ENCODE measurements at places on chromosomes 7 and 10. TPM values are rescaled to one million over a fixed set of nuclear protein-coding genes. Genes with fewer than 3 reads are reported as not detected.

- H3K27me3 ChIP-seq, result no peaks in the 10 kb centered on the region
- H3K4me1 ChIP-seq, result peaks cover 20% of the 10 kb centered on the region
- H3K4me3 ChIP-seq, result peak overlapping the region; percentile 82
- H3K36me3 ChIP-seq, result no peaks in the 10 kb centered on the region
Observed at GRCh38 chr7:149716007-149716931, 57.1 kb downstream of the ZNF467 start.

- H3K4me3 ChIP-seq, result no peak overlapping the region
- no peaks in the 10 kb centered on the region for H3K36me3 ChIP-seq
- H3K4me1 ChIP-seq, result no peaks in the 10 kb centered on the region
- no peaks in the 10 kb centered on the region for H3K27me3 ChIP-seq
Observed at GRCh38 chr7:80707318-80707717, 68.9 kb downstream of the CD36 start.

Gene TNS3
- 1.1 TPM for total RNA-seq

DNA sequence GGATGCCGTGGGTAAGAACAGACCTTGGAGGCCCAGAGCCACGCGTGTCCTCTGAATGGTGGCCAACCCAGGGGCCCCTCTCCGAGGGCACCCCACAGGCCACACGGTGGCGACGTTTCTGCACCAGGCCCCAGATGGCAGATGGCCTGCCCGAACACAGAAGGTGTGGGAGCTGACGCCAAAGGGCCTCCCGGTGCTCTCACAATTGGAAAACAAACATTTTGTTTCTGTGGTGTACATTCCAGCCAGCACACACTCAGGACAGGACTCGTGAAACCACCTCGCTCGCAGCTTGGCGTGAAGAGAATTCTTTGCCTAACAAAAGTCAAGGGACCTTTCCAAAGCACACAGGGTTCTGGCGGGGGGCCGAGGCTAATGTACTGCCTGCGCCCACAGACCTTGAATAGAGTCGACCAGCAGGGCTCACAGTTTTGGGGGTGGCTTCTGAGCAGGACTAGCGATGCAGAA, 112.1 kb downstream of the FAM53B start:
- H3K4me1 ChIP-seq, result peaks cover 15% of the 10 kb centered on the region
- no peak overlapping the region for H3K27ac ChIP-seq
- H3K4me3 ChIP-seq, result no peak overlapping the region
- no peaks in the 10 kb centered on the region for H3K27me3 ChIP-seq
- peaks cover 10% of the 10 kb centered on the region for H3K36me3 ChIP-seq

GRCh38 chr10:127125331-127125730, 71.1 kb downstream of the INSYN2A start:
- peaks cover 6% of the 10 kb centered on the region for H3K4me1 ChIP-seq
- no peak for DNase-seq
- H3K27me3 ChIP-seq, result peaks cover 2% of the 10 kb centered on the region

DNA sequence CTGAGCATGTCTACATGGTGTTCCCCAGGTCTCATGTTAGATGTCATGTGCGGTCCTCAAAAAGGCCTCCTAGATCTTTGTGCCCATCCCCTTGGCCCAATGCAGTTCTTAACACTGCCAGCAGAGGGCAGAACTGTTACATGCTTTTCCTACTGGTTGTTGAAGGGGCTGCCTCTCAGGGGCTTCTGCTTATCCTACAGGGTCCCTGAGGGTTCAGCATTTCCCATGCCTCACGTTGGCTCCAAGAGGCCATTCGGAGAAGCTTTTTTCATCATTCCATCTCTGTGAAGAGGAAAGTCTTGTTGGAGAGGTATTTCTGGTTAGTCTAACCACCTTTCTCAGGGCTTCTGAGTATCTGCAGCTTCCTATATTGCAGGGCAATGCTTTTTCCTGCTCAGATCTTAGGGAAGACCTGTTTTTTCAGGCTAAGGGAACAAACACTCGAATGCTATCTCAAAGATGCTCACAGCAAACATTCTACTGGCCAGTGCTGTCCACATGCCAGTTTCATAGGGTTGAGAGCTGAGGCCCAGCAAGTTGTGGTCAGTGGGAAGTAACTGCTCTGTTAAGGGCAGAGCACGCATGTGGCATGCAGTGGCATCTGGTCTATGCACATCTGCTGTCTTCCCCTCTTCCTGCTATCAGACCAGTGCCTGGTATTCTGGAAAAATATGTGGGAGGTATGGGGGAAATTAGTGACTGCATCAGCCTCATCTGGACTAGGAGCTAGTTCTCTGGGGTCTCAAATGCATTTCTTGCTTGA, 31.5 kb downstream of the MBL2 start:
- H3K27ac ChIP-seq, result no peak overlapping the region
- peak; percentile 40 for DNase-seq
- no peaks in the 10 kb centered on the region for H3K36me3 ChIP-seq
- no peaks in the 10 kb centered on the region for H3K27me3 ChIP-seq
- H3K4me3 ChIP-seq, result no peak overlapping the region

Gene LRRTM3
- not detected for total RNA-seq

GRCh38 chr7:11193131-11193867, 219.6 kb downstream of the PHF14 start:
- H3K36me3 ChIP-seq, result no peaks in the 10 kb centered on the region
- no peak overlapping the region for H3K27ac ChIP-seq
- no peak for DNase-seq
- peak overlapping the region; percentile 39 for H3K4me3 ChIP-seq
- H3K27me3 ChIP-seq, result peaks cover 28% of the 10 kb centered on the region

- peaks cover 24% of the 10 kb centered on the region for H3K36me3 ChIP-seq
- H3K4me3 ChIP-seq, result no peak overlapping the region
- no peaks in the 10 kb centered on the region for H3K27me3 ChIP-seq
- H3K4me1 ChIP-seq, result peaks cover 10% of the 10 kb centered on the region
- H3K27ac ChIP-seq, result peak overlapping the region; percentile 9
- no peak for DNase-seq
Observed at GRCh38 chr10:79299397-79300241, 47.6 kb upstream of the PPIF start.

- no peak overlapping the region for H3K4me3 ChIP-seq
- peaks cover 29% of the 10 kb centered on the region for H3K36me3 ChIP-seq
- no peak overlapping the region for H3K27ac ChIP-seq
- DNase-seq, result no peak
- peaks cover 13% of the 10 kb centered on the region for H3K4me1 ChIP-seq
- H3K27me3 ChIP-seq, result no peaks in the 10 kb centered on the region
Observed at GRCh38 chr7:73547841-73548240, 9.6 kb downstream of the BCL7B start.

DNA sequence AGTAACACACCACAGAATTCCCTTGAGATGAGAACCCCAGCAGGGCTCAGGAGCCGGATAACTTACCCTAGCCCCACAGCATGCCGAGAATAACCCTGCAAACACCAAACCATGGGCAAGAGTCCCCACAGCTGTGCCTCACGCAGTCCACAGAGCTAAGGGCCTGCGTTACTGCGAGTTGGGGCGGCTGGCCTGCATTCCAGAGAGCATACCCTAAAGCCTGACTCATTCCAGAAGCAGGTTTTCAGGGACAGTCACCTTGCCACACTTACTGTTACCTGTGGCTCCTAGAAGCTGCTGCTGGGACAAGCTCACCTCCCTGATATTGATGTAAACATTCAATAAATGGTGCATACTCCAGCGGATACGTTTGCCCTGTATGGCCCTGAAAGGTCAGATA, 18.6 kb downstream of the FGFR2 start:
- H3K36me3 ChIP-seq, result no peaks in the 10 kb centered on the region
- DNase-seq, result no peak
- no peak overlapping the region for H3K27ac ChIP-seq
- no peaks in the 10 kb centered on the region for H3K27me3 ChIP-seq
- no peaks in the 10 kb centered on the region for H3K4me1 ChIP-seq

- no peaks in the 10 kb centered on the region for H3K27me3 ChIP-seq
- H3K36me3 ChIP-seq, result peaks cover 19% of the 10 kb centered on the region
- H3K4me1 ChIP-seq, result no peaks in the 10 kb centered on the region
- H3K4me3 ChIP-seq, result no peak overlapping the region
Observed at GRCh38 chr7:127731431-127732080, 79.6 kb downstream of the SND1 start.

All from activated naive CD8-positive, alpha-beta T cell treated with anti-CD3 and anti-CD28 coated beads, Interleukin-2, amount 10 ng/mL, durations not matched to agents 7 days and 5 days (primary cell).